ENCODE measurements at places on chromosomes 6 and 20.

- no peak for DNase-seq
Measured at GRCh38 chr20:6579824-6580223, 187.7 kb upstream of the BMP2 start.

DNA sequence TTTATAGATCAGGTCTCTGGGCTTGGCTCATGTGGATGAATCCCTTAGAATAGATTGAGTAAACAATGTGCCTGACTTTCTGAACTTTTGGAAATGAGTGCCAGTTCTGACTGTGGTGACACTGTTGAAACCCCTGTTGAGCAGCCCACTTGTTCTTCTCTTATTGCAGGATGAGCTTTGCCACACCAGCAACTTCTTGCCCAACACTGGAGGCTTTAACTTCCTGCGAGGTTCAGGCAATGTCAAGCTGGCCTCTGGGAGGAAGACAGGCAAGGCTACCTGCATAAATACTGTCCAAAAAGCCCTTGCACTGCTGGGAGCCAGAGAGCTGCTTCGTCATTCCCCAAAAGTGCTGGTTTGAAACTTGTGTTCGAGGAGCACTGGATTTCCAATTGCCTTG, 32.8 kb upstream of the SMIM8 start:
- DNase-seq, result no peak

GRCh38 chr20:10921491-10922010, 247.8 kb upstream of the JAG1 start:
- no peak for DNase-seq

DNA sequence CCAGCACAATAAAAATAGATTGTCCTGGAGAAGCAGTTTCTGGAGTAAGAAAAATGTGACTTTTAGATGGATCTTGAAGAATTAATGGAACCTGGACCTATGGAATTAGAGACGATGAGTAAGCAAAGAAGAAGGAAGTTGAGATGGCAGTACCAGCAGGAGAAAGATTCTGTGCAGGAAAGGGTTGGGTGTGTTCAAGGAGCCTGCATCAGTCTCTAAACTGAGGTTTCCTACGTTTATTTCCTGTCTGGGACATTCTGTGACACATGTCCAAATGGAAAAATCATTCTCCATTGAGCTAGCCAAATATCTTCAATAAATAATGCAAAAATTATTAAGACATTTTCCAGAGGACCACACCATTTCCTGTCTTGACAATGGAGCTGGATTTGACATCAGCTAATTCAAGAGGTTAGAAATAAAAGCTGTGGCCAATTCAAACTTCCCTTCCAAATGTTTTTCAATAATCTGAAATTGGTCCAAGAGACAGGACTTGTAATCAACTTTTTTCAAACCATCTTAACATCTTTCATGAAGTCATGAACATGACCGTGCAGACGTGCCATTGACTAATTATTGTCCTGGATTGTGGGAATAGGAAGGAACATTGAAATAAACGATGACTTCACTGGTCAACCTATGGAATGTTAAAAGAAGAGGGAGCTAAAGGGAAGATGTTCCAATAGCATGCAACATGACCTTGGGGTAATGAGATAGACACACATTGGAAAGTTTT, 198.3 kb downstream of the ZNF217 start:
- no peak for DNase-seq

GRCh38 chr20:47173596-47174216, 182.8 kb downstream of the ZMYND8 start:
- no peak for DNase-seq

DNA sequence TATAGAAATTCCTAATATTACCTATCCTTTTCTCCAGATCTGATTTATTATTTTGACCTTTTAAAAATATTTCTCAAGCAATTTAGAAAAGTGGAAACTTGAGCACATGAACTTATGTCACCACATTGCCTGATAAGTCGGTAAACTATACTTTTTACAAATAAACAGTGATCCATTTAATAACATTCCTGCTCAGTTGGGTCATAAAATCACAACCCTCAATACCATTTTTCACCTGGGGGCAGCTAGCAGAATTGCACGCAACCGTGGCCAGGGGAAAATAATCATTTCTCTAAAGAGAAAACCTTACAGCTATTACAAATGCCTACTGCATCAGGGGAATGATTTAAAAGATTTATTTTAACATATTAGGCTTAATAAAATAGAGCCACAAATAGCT, 614.5 kb downstream of the PHF3 start:
- DNase-seq, result no peak

- no peak for DNase-seq
Measured at GRCh38 chr6:3749977-3750316, 1.6 kb downstream of the PXDC1 start.

GRCh38 chr6:30641048-30641447, 5.9 kb upstream of the C6orf136 start:
- no peak for DNase-seq

GRCh38 chr6:136201732-136202131, 48.4 kb downstream of the MTFR2 start:
- no peak for DNase-seq

DNA sequence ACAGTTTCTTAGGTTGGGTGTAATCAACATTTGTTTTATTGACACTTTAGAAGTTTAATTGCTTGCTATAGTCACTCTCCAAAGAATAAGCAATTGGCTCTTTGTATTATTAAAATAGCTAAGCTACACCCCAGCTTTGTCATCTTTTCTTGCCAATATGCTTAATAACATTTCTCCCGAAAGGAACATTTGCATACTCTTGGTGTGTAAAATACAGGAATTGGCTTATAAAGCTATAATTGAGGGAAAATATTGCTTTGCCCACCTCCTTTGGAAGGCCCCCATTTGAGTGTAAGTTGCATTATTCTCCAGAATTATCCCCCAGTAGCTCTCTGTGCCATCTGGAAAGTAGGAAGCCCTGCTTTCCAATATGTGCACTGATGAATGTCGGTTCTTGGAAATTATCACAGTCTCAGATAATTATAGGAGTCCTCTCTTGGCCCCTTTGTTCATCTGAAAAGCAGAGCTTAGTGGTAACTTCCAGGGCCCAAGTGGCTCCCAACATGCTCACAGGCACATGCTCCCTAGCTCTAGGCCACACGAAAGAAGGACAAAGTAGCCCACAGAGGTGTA, 92.4 kb upstream of the B3GAT2 start:
- DNase-seq, result no peak

DNA sequence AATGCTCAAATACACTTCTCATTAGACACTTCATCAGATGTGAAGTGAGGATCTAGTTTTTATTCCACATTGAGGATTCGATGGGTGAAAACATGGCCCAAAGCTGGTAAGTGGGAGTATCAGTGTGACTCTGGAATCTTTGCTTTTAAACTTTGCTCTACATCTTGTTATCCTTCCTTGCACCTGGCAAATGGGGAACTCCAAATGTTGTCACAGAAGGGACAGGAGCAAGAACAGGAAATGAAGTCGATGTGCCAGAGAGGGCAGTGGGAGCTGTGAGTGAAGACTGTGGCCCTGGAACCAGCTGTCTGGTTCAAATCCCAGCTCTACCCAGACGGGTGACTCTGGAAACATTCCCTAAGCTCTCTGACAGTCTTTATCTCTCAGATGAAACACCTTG, 86.7 kb upstream of the AGPAT4 start:
- no peak for DNase-seq

DNA sequence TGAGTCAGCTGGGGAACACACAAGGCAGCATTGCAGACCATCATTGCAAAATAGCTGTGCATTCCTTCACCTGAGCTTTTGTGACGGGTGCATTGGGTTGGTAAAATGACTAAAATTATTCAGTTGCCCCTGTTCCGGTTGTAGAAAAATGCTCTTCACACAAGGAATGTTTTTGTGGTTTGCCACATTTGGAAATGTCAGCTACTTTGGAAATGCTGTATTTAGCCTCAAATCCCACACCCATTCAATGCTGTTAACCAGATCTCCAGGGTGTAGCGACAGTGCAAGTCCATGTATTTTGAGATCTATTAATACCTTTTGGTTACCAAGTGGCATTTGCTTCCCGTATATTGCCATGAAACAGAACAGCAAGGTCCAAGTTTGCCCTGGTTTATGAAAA, 201.2 kb downstream of the FOXA2 start:
- no peak for DNase-seq

GRCh38 chr6:43709654-43710303, 22.2 kb upstream of the MRPS18A start:
- DNase-seq, result no peak

DNA sequence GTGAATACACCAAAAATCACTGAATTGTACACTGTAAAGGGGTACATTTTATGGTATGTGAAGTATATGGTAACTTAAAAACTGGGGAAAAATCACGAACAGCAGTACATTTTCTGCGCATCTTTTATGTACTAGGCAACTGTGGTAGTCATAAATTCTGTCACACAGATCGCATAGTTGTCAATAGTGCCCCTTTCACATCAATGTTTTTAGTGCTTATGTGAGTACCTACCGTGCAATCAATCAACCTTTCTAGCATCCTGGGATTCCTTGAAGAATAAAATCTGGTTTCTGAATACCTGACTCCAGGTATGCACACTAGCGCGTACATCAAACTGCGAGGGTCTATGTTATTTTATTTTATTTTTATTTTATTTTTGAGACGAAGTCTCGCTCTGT, 637 bp upstream of the RPF2 start:
- no peak for DNase-seq

DNA sequence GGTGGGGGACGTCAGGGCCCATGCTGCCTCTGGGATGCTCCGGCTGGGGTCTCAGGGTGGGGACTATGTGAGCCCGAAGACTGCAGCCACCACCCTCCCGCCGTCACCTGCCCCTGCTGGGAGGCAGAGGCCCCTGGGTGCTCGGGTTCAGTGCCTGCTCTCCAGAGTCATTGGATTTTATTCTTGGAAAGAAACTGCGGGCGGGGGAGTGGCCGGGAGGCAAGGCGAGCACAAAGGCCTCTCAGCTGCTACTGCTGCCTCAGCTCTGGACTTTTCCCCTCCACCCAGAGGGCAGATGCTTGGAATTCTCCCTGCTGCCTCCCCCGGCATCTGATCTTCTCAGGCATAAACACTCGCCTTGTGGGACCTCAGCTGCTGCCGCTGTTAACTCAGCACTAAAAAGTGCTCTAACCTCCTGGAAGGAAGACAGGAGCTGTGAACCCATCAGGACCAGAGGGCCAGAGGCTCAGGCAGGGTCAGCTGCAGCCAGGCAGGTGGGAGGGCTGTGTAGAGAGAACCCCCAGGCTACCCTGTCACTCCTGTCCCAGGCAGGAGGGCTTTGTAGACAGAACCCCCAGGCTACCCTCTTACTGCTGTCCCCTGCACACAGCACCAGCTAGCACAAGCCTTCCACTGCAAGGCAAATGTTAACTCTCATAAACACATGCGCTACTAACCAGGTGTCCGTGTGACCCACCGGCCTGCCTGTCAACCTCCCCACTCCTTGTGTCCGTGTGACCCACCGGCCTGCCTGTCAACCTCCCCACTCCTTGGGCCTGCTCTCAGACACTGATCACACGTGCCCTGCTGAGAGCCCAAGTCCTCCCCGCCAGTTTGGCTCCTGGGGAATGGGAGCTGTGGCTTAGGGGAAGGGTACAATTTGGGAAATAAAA, 9.4 kb upstream of the FRMD1 start:
- no peak for DNase-seq

- no peak for DNase-seq
Measured at GRCh38 chr20:56776345-56776744, 147.2 kb downstream of the TFAP2C start.

GRCh38 chr6:166527849-166528248, 58.6 kb downstream of the RAMACL start:
- no peak for DNase-seq

DNA sequence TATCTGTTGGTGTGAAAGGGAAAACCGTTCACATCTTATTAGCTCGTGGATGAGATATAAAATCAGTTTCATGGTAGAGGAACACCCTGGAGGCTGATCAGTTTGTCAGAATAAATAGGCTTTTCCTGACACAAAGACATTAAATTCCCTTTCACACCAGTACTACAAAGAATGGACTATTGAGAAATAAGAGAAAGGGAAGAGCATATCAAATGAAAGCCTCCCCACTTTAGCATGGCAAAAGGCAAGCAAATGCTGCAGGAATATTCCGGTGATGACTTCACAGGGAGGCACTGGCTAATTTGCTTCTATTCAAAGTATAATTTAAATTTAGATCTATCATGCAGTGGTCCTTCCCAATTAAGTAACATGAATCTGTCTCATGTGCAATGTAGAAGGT, 115.9 kb upstream of the AGPAT4 start:
- no peak for DNase-seq

- DNase-seq, result peak; percentile 31
Measured at GRCh38 chr6:11494786-11495564, 42.6 kb upstream of the TMEM170B start.

DNA sequence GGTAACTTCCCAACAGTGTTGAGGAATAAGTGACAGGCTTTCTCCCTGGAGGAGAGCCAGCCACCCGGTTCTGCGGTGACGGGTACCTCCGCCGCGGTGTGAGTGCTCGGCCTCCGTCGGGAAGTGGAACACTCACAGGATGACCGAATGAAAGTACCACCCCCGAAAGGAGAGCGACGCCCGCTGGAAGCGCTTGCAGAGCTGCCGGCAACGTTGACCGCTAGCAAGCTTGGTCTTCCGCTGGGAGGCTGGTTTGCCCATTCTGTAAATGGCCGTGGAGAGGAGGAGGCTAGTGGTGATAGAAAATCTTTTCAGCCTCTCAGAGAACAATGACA, 614 bp upstream of the TMEM242 start:
- no peak for DNase-seq

DNA sequence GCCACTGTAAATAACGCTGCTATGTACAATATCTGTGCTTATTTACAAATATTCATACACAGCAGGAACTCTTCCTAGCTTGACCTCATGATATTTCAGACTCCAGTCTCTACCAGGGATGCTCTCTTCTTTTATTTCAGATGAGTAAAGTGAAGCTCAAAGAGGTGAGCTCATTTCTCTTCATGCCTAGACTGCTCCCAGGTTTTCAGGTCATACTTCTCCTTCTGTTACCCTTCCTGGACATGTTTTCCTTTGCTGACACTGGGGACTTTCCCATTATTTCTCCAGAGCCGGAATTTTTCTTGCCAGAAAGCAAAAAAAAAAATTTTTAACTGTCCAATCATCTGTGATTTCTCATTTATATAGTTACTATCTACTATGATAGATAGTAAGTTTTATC, 147.2 kb upstream of the DST start:
- DNase-seq, result no peak

GRCh38 chr6:160990847-160991405, 643 bp upstream of the MAP3K4 start:
- DNase-seq, result peak; percentile 55

DNA sequence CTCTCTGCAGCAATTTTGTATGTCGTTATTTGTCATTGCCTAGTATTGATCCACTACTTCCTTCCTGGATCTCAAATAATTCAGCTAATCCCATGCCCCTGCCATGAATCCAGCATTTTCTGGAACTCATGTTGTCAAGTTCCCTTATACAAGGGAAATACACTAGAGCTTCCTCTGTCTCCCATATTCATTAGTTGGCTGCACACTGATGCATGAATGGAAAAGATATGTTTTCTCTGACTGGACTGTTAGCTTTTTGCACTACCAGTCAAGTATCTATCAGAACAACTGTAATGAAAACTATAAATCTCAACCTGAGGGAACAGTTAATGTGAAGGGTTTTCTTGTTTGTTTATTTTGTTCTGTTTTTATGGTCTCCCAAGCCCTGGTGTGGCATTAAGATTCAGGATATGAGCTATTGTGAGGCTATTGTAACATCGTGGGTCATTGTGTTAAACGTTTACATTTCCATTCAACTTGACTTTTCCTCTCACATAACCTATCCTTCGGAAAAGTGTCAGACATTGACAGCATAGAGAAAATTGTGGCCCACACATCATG, 102.5 kb upstream of the FAM8A1 start:
- no peak for DNase-seq

GRCh38 chr20:24745617-24746350, 203.3 kb upstream of the CST7 start:
- peak; percentile 13 for DNase-seq

Data from DMS79 treated with DMSO at 0.1 percent for 48 hours (cell line).